Activated CD4-positive, alpha-beta memory T cell treated with anti-CD3 and anti-CD28 coated beads, Interleukin-2, amount 10 ng/mL, durations not matched to agents 7 days and 5 days (primary cell): ENCODE measurements at places on chromosomes 6 and 20.

DNA sequence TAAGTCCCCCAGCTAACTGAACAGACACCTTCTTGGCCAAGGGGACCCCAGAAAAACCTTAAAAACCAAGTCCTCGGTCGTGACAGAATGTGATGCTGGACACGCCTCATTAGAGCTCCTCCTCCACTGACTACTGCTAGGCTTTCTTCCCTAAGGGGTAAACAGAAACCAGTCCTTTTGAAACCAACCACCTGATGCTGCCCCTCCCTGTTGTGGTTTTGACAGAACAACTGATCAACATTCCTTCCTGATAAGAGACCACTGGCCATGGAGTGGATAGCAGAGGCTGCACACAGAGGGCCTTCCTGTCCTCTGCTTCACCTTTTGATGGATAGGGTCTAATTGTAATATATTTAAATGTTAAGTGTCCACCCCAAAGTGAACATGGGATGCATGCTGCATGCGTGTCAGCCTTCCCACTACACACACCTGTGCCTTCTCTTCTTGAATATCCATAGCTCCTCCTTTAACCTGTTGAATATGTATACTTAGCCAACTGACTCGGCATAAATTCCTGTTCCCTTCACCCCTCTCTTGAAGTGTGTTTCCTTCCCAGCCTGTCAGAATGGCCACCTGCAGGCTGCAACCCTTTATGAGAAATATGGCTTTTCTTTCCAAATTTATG lies 27.9 kb upstream of the SLC2A12 start:
- peaks cover 3% of the 10 kb centered on the region for H3K27me3 ChIP-seq
- no peak overlapping the region for H3K27ac ChIP-seq
- H3K36me3 ChIP-seq: no peaks in the 10 kb centered on the region
- peaks cover 26% of the 10 kb centered on the region for H3K4me1 ChIP-seq
- no peak for DNase-seq
- no peak overlapping the region for H3K4me3 ChIP-seq

GRCh38 chr20:19692685-19693119 lies 65.4 kb upstream of the RIN2 start:
- DNase-seq: peak; percentile 41
- H3K4me1 ChIP-seq: no peaks in the 10 kb centered on the region
- no peaks in the 10 kb centered on the region for H3K36me3 ChIP-seq
- H3K27ac ChIP-seq: no peak overlapping the region

DNA sequence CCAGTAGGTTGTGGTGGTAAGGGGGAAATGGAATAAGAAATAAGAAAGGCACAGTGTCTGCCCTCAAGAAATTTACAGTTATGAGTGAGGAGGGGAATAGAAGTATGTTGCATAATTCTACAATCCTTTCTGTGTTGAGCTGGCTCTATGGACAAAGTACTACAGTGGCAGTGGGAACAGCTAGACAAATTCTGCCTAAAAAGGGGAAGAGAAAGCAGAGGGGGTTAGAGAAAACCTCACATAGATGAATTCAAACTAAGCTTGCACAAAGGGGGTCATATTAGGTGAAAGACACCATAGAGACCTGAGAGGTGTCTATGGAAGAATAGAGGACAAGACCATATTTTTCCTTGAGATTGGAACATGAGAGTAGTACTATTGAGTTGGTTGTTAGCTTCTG lies 146.9 kb upstream of the VGLL2 start:
- no peak for DNase-seq
- no peak overlapping the region for H3K27ac ChIP-seq
- H3K4me3 ChIP-seq: no peak overlapping the region
- H3K4me1 ChIP-seq: no peaks in the 10 kb centered on the region
- no peaks in the 10 kb centered on the region for H3K27me3 ChIP-seq

- no peak for DNase-seq
- H3K27ac ChIP-seq: no peak overlapping the region
- peaks cover 18% of the 10 kb centered on the region for H3K27me3 ChIP-seq
- H3K36me3 ChIP-seq: no peaks in the 10 kb centered on the region
- no peak overlapping the region for H3K4me3 ChIP-seq
- H3K4me1 ChIP-seq: peaks cover 24% of the 10 kb centered on the region
Observed at GRCh38 chr6:3319610-3320200, 61.0 kb downstream of the PSMG4 start.
